Stimulated activated CD8-positive, alpha-beta memory T cell treated with anti-CD3 and anti-CD28 coated beads, Interleukin-15, amount 100 ng/mL, for 4 hours (primary cell): ENCODE measurements at places on chromosomes 7 and 10.

DNA sequence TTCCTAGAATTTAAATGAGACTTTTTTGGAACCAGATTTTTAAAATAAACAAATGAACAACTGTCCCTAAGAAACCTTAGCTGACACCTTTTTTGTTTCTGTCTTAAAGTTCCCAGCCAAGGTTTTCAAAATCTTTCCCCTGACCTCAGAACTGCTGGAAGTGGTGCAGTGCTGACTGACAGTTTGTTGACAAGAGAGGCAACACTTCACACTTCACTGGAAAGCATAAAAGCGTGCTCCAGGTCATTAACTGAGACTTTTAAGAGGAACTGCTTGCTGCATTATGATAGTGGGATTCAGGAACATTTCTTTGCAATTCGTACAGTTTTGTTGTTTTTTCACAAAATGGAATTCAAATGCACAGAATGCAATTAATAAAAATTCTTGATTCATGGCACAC is 36.2 kb downstream of the SYPL1 start:
- DNase-seq: no peak

- DNase-seq: no peak
Observed at GRCh38 chr10:6669269-6669859, 89.3 kb upstream of the PRKCQ start.

DNA sequence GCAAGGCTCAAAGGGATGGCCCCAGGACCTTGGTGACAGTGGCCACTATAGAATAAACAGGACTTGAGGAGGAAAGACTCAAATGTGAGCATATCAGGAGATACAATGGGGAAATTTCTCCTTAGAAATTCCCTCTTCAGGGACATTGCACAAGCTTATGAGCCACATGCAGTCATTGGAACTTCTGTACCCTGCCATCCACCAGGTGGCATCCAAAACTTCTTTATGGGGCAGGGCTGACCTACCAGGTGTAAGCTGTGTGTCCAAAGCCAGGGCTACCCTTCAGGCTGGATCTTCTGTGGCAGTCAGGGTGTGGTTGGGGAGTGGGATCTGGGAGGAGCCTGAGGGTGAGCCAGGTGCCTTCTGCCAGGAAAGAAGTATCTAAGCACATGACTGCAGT is 36.6 kb upstream of the LRRC18 start:
- no peak for DNase-seq

DNA sequence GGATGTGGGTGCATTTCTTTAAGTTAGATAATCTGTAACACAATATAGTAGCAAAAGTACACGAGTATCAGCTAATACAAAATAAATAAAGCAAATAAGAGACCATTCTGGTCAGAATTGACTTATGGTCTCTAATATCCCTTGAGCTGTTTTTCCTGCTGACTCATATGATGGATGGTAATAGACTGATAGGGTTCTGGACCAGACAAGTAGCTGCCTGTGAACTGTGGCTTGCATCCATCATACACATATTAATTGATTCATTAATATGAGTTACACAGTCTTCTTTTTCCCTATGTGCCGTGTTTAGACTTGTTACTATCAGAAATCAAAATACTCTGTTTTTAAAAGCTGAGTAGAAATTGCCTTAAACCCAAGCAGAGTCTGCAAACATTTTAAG is 762.8 kb downstream of the GATA3 start:
- DNase-seq: no peak

GRCh38 chr7:148698007-148698396 is 701 bp upstream of the CUL1 start:
- DNase-seq: no peak

DNA sequence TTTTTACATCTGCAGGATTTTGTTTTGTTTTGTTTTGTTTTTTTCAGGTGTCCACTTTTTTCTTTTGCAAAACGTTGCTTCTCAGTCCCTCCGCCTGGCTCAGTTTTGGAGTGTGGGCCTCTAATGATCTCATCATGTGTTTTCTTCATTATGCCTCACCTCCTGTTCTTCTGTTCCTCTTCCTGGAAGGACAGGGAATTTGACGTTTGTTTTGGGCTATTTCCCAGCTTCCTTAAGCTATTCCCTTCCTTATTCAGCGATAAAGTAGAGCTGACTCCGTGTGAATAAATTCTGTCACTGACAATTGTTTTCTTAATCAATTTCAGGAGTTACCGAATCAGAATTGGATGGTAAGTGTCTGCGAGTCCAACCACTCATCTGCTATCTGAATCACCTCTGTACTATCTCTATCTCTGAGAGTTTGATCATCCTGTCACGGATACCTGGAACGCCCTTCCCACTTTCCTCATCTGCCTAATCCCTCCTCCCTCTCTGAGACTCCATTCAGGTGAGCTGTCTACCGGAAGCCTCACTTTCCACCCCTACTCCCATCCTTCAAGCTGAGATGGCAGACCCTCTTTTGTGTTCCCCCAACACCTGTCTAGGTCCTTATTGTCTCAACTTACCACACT is 218.4 kb downstream of the GATA3 start:
- no peak for DNase-seq

GRCh38 chr7:27677912-27678612 is 15.4 kb upstream of the HIBADH start:
- no peak for DNase-seq

- no peak for DNase-seq
Observed at GRCh38 chr7:35465791-35466336, 212.0 kb upstream of the TBX20 start.

GRCh38 chr10:78925800-78926319 is 142.9 kb upstream of the ZMIZ1 start:
- no peak for DNase-seq

- DNase-seq: no peak
Observed at GRCh38 chr7:84274029-84274638, 79.5 kb upstream of the SEMA3A start.

GRCh38 chr7:36527549-36527913 is 137.9 kb downstream of the ANLN start:
- DNase-seq: no peak

DNA sequence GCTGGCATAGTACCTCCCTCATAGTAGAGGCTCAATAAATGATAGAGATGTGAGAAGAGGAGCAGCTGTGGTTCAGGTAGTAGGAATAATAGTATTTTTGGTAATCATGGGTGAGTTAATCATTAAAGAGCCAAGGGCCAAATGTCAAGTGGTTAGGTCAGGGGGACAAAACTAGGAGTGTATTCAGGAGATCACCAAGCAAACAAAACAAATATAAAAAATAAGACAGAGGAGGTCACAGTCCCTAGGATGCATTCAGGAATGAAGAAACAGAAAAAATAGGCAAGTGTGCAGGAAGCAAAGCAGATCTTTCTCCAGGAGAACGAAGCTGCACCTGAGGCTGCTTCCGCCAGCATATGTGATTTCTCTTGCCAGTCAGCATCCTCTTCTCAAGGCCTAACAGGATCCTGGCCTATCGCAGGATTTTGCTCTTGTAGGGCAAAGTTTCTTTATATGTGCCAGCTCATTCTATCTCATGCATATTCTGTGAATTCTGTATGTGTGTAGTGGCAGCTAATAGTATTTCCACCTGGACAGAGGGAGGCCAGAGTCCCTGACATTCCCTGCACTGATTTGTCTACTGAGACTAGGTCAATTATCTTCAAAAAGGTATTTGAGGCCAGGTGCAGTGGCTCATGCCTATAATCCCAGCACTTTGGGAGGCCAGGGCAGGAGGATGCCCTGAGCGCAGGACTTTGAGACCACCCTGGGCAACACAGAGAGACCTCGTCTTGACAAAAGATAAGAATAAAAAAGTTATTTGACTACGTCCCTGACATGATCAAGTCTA is 82.7 kb downstream of the AKR1D1 start:
- DNase-seq: no peak

GRCh38 chr10:48670978-48671913 is 13.4 kb upstream of the WDFY4 start:
- no peak for DNase-seq

DNA sequence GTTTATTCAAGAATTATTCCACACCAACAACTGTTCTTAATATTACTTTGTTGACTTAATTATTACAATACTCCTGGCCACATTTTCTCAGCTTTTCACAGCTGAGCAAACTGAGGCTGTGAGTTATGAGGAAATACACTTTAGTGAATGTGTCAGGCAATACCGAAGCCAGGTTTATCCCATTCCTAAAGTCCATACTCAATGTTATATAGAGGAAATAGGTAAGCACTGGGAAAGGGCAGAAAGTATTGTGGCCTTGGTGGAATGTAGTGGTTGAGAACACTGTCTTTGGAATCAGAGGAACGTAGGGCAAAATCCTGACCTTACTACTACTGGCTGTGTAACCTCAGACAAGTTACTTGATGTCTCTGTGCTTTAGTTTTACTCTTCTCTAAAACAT is 110.8 kb downstream of the CD36 start:
- DNase-seq: no peak

DNA sequence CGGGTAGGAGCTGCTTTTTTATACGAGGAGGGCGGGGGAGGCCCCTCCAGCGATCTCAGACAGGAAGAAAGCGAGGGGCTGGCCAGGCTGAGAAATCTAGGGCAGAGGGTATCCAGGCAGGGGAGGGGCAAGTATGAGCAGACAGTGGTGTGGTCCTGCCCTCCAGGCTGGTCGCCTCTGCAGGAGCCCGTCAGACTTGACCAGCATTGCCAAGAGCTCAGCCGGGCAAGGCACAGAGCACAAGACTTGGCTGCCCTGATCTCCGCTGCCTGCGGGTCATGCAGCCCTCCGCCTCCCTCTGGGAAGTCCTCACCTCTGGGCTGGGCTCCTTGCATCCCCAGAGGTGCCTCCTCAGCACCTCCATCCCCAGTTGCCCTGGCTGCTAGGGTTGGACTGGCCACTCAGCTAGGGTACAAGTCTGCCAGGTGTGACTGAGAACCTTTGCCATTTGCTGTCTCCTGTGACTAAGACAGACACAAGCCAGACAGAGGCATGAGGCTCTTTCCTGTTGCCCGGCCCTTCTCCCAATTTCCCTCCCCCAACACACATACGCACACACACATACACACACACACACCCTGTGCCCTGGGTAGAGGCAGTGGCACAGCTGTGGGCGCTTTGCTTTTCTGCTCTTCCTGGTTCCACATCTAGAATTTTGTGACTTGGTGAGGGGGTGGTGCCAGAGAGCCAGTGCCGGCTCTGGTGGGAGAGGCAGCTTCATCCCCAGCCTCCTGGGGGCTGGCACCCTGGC is 59.1 kb upstream of the PPIF start:
- no peak for DNase-seq

- no peak for DNase-seq
Observed at GRCh38 chr10:12905067-12905466, 96.4 kb downstream of the CCDC3 start.

DNA sequence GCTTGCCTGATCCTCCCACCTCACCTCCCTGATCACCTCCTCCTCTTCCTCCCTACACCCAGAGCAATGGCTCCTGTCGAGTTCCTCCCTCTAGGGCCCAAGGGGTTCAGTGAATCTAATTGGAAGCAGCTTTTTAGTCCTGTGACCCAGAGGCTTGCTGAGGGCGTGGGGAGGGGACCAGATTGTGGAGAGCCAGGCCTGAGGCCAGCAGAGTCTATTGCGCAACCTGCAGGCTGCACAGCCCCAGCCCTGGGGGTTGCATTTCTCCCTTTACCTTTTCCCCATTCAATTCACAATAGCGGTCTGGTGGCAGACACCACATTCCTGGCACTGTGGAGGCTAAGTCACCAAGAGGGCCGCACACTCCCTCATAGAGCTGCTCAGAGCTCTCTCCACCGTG is 32.5 kb downstream of the GHRHR start:
- no peak for DNase-seq

DNA sequence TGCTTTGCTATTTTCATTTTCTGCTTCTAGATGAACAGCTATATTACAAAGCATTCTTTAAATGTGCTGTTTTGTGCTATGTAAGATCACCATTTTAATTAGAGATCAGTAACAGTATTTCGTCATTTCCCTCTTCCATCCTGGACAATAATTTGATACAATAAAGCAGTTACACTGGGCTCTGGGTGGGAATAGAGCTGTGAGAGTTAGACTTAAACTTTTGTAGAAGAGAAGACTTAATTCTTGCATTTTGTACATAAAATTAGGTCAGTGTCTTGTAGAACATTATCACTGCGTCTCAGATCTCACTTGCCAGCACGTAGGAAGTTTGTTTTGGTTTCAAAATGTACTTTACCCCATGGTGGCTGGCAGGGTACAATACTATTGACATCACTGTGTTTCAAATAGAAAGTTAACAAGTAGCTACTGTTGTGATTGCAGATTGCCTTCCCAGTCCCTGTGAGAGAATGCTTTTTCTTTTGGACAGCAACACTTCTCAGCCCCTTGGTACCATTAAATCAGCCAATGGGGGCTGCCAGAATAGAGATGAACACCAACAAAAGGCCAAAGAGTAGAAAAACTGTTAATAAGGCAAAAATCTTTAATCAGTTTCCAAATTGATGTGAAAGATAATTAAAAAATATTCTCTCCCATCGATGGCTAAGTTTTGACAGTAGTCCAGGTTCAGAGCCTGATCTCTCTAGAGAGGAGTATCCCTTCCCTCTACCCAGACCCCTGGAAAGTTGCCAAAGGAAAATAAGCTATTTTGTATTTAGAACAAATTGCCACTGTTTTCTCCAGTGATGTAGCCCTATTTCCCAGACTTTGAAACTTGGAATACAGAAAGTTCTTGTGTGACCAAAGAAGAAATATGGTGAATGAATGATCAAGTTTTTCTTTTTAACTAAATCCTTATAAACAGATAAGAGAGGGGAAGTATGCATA is 35.1 kb downstream of the SMNDC1 start:
- no peak for DNase-seq

DNA sequence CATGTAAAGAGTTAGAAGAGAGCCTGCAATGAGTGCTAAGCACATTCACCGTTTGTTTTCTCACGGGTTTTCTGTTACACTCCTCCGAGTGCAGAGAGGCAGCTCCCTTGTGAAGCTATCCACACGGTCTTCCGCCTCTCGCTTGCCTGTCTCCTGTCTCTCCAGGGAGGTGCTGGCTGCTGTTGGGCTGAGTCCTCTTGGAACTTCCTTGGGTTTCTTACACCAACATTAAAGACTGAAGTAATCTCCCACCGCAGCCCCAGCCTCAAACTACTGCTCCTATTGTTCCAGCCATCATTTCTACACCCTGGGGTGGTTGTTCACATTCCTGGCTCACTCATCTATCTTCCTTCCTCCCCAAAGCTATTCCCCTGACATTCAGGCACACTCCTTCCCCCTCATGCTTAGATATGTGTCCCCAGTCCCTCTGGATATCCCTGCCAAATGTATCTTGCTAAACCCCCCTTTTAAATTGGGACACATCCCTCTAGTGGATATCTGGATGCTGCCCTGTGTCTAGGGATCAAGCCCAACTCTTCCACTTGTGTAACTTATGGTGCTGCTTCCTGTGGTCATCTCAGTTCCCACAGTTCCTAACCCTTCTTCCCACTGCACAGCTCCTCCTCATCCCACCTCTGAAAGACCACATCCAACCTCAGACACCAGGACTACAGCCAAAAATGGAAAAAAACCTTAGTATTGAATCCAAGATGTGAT is 14.1 kb downstream of the ESYT2 start:
- DNase-seq: no peak

DNA sequence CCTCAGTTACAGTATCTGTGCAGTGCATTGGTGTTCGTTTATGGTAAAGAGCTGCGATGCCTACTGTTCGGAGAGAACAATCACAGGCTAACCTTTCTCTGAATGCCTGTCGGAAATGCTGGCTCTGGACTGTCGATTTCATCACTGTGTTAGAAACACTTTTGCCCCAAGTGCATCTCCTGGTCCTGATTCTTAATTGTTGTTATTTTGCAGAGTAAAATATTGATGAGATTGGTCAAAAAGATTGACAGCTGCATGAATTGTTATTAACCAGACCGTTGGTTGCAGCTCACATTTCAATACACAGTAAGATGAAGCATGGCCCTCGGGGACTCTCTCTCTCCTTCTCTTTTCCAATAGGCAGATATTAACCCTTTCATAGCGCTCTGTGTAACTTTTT is 557.4 kb upstream of the ADARB2 start:
- no peak for DNase-seq

- DNase-seq: no peak
Observed at GRCh38 chr10:76540331-76540730, 1097.3 kb downstream of the KCNMA1 start.
